ENCODE measurements at places on chromosomes 4 and X. TPM values are rescaled to one million over a fixed set of nuclear protein-coding genes. Genes with fewer than 3 reads are reported as not detected.
A peak's percentile ranks its signal among the peaks of the same experiment; 100 is the strongest.

The OTUD6A gene
- total RNA-seq, result not detected

The TEX11 gene
- not detected for total RNA-seq

The ZNF518B gene
- 30.5 TPM for total RNA-seq

The FRMPD4 gene
- 0.79 TPM for total RNA-seq

The IQCM gene
- total RNA-seq, result not detected

The ARHGAP6 gene
- under 0.01 TPM for total RNA-seq

The MAOB gene
- under 0.01 TPM for total RNA-seq

The HSFX4 gene
- total RNA-seq, result not detected

The NR3C2 gene
- total RNA-seq, result 0.77 TPM

The APLN gene
- under 0.01 TPM for total RNA-seq

The ADH1A gene
- not detected for total RNA-seq

The CABS1 gene
- not detected for total RNA-seq

The TCP11X2 gene
- total RNA-seq, result not detected

DNA sequence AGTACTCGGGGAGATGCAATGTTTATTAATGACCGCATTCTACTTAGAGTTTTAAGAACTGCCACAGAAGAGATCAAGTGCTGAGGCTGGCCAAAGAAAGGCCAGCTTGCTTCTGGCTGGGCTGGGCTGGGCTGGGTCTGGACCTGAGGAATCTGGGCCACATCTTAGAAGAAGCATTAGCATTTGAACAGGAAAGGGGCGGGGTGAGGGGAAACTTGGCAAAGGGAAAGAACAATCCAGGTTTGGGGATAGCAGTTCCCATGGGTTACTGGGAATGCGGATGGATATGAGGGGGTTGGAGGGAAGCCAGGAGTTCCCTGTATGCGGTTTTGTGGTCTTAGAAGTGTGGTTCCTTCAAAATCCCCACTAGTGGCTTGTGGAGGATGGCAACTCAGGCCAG is 83.3 kb downstream of the CLDN34 start:
- no peak for DNase-seq

GRCh38 chr4:40454816-40455215 is 119.7 kb downstream of the CHRNA9 start:
- DNase-seq, result no peak

DNA sequence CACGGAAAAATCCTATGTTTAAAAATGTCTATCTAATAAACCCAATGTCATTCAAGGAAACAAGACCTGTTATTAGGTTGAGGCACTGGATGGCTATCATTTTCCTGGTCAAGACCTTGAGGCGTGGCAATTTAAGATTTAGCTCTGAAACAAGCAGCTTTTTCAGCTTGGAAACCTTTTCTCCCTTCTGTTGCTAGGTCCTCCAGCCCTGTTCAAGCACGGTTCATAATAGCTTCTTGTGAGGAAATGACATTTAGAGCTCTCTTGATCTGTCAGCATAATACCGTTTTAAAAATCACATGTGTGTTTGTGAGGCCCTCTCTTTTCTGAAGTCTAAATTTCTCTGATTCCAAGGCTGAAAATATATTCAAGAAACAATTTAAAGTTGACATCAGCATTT is 133.6 kb upstream of the GRPR start:
- DNase-seq, result no peak

- peak; percentile 99 for DNase-seq
Measured at GRCh38 chr4:158873795-158874401, 105.1 kb downstream of the FNIP2 start.

- no peak for DNase-seq
Measured at GRCh38 chr4:141020801-141021261, 112.4 kb downstream of the RNF150 start.

DNA sequence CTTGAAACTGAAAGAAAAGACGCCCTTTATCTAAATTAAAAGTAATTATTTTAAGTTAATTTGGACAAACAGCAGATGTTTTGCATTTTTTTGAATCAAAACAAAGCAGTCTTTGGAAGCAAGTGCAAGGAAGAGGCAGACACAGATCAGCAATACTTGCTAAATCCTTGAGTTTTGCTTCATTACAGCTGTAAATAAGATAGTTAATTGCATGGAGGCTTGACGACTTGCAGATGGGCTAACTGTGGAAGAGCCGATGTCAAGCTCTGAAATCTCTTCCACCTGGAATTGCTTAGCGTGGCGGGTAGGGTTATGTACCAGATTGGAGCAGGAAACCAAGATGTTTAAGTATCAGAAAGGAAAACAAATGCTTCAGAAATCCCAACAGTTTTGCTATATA is 148.8 kb downstream of the POLA1 start:
- no peak for DNase-seq

DNA sequence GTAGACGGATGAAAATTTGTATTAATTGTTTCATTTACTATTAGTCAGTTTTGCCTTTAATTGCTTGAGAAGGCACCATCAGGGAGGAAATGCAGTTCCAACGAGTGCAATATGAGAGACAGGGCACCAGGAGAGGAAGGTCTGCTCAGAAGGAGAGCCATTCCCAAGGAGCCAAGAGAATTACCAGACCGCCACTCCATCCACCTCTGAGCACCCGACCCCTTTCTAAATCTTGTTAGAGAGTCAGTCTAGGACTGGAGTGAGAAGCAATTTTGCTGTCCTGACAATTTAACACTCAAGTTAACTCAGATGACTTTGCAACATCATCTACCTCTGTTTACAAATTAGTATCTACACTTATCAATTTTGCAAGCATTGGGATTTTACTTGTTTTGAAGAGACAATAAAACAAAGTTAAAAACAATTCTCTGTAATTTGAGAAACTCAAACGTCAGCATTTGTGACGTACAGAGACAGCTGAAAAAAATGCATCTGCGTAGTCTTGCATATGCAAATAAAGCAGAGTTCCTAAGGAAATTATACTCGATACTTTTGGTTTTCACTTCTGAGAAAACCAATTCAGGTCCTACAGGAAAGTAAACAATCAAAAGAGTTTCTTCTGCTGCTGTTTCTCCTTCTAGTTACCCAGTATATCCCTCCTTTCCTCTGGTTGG is 1704.7 kb upstream of the TENM3 start:
- no peak for DNase-seq

- DNase-seq, result peak; percentile 94
Measured at GRCh38 chr4:152590179-152591031, 54.5 kb upstream of the FBXW7 start.

DNA sequence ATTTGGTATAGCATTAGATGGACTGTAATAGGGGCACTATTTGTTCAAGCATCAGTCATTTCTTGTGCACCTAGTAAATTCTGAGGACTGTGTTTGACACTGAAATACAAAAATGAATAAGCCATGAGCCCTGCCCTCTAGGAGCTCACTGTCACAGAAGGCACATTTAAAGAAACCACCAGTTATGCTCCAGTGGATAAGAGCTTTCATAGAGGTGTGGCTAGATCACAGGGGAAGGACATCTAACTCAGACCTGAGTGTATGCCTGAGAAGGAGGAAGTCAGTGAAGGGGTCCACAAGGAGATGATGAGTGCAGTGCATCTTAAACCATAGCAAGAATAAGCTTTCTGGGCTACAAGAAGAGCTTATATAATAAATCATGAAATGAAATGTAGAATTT is 40.1 kb downstream of the BTC start:
- DNase-seq, result no peak

GRCh38 chr4:105998171-105999063 is 103.1 kb downstream of the NPNT start:
- no peak for DNase-seq

DNA sequence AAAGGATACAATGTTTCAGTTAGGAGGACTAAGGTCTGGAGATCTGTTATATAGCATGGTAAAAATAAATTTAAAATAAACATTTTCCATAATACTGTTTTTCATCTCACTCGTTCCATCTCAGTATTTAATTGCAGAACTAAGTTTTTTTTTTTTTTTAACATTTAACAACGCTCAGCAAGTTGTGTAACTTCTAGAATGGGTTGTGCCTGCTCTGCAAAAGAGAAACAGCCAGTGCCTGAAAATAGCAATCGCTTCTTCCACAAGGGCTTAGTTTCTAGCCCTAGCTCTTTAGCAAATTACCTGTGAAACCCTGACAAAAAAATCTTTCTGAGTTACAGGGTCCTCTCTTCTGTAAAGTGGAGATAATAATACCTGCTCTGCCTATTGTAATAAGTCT is 41.9 kb downstream of the CNGA1 start:
- DNase-seq, result no peak

DNA sequence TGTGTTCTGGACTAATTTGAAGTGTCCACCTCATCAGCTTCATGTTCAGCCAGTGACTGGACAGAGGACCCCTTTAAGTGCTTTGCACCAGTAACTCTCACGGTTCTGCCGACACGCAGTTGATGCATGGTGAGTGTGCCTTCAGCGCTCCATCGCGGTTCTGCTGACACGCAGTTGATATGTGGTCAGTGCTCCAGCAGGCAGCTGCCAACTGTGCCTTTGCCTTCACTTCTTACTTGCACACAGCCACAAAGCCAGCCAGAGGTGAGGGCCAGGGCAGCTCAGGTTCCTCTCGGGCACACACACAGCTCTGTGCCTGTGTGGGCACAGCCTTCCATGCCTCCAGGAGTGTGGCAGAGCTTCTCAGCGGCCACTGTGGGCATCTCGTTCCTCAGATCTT is 12.4 kb downstream of the NKX1-1 start:
- no peak for DNase-seq

GRCh38 chr4:5742388-5742787 is 31.4 kb downstream of the EVC start:
- no peak for DNase-seq

DNA sequence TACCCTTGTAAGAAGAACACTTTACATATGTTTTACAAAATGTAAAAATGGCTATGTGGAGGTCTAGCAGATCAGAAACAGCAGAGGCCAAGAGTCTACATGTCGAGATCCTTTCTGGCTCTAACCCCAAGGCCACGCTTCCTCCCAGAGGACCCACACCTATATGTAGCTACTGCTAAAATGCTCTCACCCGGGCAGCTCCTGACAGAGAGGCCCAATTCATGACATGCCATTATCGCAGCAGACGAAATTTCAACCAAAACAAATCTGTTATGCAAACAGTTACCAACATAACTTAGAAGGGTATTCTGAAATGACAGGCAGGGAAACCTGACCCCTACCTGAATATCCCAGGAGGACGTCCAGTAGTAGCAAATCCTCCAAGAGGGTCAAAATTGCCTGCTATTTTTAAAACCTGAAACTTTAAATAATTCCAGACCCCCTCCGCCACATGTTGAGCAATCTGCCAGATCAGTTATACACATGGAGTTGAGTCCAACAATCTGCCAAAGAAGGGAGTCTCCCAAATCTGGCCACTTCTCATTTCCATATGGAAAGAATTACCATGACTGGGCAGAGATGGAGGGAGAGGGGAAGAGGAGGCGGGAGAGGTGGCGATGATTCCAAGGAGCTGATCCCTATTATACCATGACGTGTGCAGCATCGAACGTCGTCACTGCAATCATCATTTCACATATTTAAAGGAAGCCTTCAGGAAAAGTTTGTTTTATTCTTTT is 192.9 kb upstream of the TBL1X start:
- no peak for DNase-seq

DNA sequence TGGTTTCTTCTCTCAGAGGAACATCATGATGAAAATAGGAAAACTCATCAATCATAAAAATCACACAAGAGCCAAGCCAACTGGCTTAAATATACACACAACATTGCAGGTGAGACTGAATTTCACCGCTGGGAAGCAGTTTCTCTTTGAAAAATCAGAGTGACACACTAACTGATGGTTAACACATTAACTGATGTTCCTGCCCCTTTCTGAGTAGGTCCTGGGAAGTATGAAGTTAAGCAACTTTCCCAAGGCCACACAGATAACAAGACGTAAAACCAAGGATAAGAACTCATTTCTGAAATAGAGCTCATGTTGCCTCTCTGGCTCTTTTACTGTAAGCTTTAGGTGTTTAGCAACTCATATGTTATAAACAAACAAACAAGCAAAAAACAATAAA is 813.7 kb upstream of the HS3ST1 start:
- DNase-seq, result no peak

DNA sequence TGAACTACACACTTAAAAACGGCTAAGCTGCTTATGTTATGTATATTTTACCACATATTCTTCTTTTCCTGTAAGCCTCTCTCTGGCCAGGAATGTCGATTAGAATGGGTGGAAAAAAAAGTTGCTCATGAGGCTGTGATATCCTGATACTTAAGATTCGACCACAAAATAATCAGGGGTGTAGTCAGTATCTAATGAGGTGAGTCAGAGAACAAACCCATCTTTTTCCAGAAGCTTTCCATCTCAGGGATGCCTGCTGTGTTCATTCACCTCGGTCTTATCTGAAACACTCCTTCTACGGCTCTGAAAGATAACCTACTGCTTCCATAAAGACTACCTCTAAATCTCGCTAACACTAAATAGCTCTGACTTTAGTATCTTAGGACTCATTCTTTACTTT is 142.7 kb upstream of the MAP3K15 start:
- DNase-seq, result peak; percentile 22

GRCh38 chr4:26065833-26066232 is 151.8 kb downstream of the SMIM20 start:
- DNase-seq, result no peak

Data from bronchial epithelial cell (primary cell).